ENCODE measurements at places on chromosomes 5 and 9. TPM values are rescaled to one million over a fixed set of nuclear protein-coding genes. Genes with fewer than 3 reads are reported as not detected.

DNA sequence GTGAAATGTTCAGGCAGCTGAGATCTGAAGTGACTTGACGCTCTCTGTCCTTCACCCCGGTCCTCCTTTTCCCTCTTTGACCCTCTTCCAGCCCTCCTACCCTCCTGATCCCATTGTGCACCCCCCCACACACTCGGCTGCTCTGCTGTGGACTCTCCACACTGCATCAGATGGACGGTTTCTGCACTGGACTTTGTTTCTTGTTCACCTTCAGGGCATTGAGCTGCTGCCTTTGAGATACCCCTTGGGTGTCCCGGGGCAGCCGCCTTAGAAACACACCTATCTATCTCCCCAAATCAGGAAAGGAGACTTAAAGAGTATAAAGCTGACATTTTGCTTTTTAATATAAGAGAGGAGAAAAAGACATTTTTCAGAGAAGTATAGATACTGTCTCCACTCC lies 27.5 kb downstream of the AMBP start:
- no peak overlapping the region for H3K4me3 ChIP-seq
- no peaks in the 10 kb centered on the region for H3K4me1 ChIP-seq
- H3K27ac ChIP-seq: no peak overlapping the region

DNA sequence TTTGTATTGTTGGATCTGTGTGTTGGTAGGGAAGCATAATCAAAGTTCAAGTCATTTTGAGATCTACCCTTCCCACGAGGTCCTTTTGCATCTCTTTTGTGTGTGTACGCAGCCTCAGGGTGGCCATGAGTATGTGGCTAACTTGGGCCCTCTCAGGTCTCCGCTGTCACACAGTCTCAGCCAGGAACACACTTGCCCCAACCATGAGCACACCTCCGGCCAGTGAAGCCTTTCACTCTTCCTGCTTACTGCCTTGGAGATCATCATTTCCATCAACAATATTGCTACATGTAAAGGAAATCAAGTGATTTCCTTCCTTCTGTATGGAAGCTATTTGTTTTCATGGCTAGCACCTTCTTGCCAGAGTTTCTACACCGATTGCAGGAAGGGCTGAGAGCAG lies 13.9 kb downstream of the ZNF346 start:
- DNase-seq: no peak
- H3K4me3 ChIP-seq: no peak overlapping the region
- no peaks in the 10 kb centered on the region for H3K27me3 ChIP-seq
- peaks cover 42% of the 10 kb centered on the region for H3K36me3 ChIP-seq
- peaks cover 4% of the 10 kb centered on the region for H3K4me1 ChIP-seq

Gene BHMT2
- total RNA-seq: not detected

Gene MAP1B
- total RNA-seq: 0.03 TPM

GRCh38 chr5:141779503-141779973 lies 97.5 kb upstream of the ARAP3 start:
- H3K4me1 ChIP-seq: no peaks in the 10 kb centered on the region
- H3K27me3 ChIP-seq: no peaks in the 10 kb centered on the region
- no peak overlapping the region for H3K27ac ChIP-seq
- no peak overlapping the region for H3K4me3 ChIP-seq

Gene IL9
- total RNA-seq: not detected

- H3K4me3 ChIP-seq: no peak overlapping the region
- no peaks in the 10 kb centered on the region for H3K36me3 ChIP-seq
- H3K27me3 ChIP-seq: peaks cover 10% of the 10 kb centered on the region
- H3K27ac ChIP-seq: no peak overlapping the region
- DNase-seq: no peak
Observed at GRCh38 chr5:73883646-73884045, 257.6 kb downstream of the ARHGEF28 start.

DNA sequence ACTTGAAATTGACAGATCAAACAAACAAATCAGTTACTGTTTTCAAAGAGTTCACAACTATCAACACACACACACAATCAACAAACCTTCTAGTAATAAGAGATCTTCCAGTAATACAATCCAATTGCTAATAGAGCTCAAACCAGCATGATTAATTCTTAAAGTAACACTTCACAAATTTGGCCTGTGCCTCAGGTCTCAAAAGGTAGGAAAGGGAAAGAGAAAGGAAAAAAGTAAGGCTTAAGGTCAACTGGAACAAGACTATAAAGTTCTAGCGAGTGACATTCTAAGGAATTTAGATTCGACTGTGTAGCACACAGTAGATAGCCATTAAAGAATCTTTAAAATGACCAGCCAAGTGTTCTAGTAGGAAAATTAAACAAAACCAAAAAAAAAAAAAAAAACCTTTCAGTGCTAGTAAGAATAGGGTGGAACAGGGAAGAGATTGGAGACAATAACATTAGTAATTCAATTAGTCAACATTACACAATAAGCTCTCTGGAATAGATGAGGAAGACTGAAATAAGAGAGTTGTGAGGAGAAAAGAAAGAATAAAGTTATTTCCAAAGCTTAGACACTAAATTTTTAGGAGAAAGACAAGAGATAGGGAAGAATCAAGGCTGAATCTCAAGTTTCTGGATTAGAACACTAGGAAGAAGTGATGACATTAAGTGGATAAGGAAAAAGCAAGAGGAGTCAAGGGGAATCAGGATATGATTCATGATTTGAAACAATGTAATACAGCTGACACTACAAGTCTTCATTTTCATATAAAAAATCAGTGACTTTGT lies 86.1 kb downstream of the FBXL17 start:
- DNase-seq: no peak
- no peaks in the 10 kb centered on the region for H3K36me3 ChIP-seq
- no peaks in the 10 kb centered on the region for H3K4me1 ChIP-seq
- no peaks in the 10 kb centered on the region for H3K27me3 ChIP-seq
- H3K4me3 ChIP-seq: no peak overlapping the region

GRCh38 chr5:51651889-51652288 lies 268.6 kb downstream of the ISL1 start:
- H3K27me3 ChIP-seq: no peaks in the 10 kb centered on the region
- no peak for DNase-seq
- no peaks in the 10 kb centered on the region for H3K4me1 ChIP-seq
- no peaks in the 10 kb centered on the region for H3K36me3 ChIP-seq
- no peak overlapping the region for H3K27ac ChIP-seq

GRCh38 chr5:116772806-116773205 lies 198.2 kb upstream of the SEMA6A start:
- H3K4me3 ChIP-seq: no peak overlapping the region
- DNase-seq: no peak
- no peaks in the 10 kb centered on the region for H3K27me3 ChIP-seq
- H3K27ac ChIP-seq: no peak overlapping the region
- H3K36me3 ChIP-seq: no peaks in the 10 kb centered on the region
- no peaks in the 10 kb centered on the region for H3K4me1 ChIP-seq

DNA sequence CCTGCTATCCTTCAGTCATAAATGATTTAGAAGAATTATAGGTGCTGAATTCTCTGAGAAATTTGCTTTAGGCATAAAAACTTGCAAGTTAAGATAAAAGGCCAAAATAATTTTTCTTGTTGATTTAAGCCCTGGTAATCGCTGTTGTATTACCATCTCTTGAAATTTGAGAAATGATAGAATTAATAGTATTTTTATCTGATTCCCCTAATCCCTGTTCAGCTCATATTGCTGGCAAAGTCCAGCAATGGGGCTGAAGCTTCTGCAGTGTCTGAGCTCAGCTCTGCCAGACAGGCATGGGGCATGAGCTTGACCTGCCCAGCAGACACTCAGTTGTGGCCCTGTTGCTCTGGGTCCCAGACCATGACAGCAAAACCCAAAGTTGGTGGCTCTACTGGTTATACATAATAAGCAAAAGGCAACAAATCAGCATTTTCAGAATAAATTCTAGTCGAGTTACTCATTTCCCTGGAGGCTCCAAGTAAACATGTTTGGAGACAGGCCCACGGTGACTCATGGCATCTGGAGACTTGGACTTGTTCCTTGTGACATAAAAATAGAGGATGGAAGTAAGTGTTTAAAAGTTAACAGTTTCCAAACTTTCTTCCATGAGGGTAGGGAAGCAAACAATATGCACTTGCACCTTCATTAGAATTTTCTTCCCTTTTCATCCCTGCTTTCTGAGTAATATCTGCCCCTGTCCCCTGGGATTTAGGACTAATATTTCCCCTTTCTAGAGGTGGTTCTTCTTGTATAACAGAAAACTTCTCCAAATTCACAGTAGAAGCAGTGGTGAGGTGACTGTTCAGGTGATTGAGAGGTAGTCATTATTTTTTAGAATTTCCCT lies 60.2 kb upstream of the SLC2A8 start:
- no peaks in the 10 kb centered on the region for H3K27me3 ChIP-seq
- DNase-seq: no peak
- H3K4me1 ChIP-seq: no peaks in the 10 kb centered on the region
- no peak overlapping the region for H3K4me3 ChIP-seq
- H3K27ac ChIP-seq: no peak overlapping the region
- H3K36me3 ChIP-seq: no peaks in the 10 kb centered on the region

GRCh38 chr9:110742741-110743371 lies 74.3 kb downstream of the MUSK start:
- no peaks in the 10 kb centered on the region for H3K27me3 ChIP-seq
- H3K4me3 ChIP-seq: no peak overlapping the region
- DNase-seq: no peak
- H3K36me3 ChIP-seq: no peaks in the 10 kb centered on the region

Gene GABRA1
- not detected for total RNA-seq

Gene ZNF483
- total RNA-seq: 28.5 TPM

DNA sequence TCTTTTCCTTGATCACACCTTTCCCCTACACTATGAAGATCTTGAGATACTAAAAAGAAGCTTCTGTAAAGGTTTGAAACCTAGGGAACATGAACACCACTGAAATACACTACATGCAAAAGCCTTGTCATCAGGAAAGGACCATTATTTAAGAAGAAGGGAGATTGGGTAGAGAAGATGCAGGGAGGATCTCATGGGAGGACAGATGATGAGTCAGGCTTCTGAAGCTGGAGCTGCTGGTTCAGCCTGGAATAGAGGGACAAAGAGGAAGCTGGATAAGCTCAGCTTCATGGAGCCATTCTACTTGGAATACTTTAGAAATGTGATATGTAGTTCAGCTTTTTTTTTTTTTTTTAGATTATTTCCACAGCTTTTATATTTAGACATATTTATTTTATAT lies 169.8 kb downstream of the MAN2A1 start:
- H3K4me1 ChIP-seq: peaks cover 32% of the 10 kb centered on the region
- peaks cover 44% of the 10 kb centered on the region for H3K36me3 ChIP-seq
- H3K4me3 ChIP-seq: no peak overlapping the region
- no peak overlapping the region for H3K27ac ChIP-seq
- H3K27me3 ChIP-seq: no peaks in the 10 kb centered on the region
- no peak for DNase-seq

DNA sequence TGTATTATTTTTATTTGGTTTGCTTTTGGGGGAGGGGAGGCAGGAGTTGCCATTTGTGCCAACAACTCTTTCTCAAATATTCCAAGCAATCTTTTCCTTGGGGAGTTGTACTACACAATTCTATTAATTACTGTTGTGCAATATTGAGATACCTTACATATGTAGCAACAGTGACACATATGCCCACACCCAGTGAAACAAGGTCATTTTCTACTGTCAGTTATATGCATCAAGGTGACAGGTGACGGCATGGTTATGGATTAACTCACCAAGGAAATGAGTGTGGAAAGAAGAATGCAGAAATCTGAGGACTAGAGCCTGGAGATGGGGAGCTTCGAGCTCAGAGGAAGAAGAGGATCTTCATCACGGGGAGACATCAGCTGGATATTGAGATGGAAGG lies 17.9 kb upstream of the MSMP start:
- H3K4me3 ChIP-seq: no peak overlapping the region
- DNase-seq: no peak
- H3K27me3 ChIP-seq: no peaks in the 10 kb centered on the region
- peaks cover 4% of the 10 kb centered on the region for H3K4me1 ChIP-seq
- H3K36me3 ChIP-seq: peaks cover 13% of the 10 kb centered on the region

DNA sequence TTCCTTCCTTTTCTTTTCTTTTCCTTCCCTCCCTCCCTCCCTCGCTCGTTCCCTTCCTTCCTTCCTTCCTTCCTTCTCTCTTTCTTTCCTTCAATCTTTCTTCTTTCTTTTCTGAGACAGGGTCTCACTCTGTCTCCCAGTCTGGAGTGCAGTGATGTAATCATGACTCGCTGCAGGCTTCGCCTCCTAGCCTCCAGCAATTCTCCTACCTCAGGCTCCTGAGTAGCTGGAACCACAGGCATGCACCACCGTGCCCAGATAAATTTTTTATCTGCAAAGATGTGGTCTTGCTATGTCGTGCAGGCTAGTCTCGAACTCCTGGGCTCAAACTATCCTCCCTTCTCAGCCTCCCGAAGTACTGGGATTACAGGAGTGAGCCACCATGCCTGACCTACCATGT lies 81.4 kb downstream of the SPATA31C2 start:
- H3K4me3 ChIP-seq: no peak overlapping the region
- no peak overlapping the region for H3K27ac ChIP-seq
- H3K27me3 ChIP-seq: no peaks in the 10 kb centered on the region
- H3K4me1 ChIP-seq: no peaks in the 10 kb centered on the region
- H3K36me3 ChIP-seq: no peaks in the 10 kb centered on the region

Gene FBN2
- 0.06 TPM for total RNA-seq

GRCh38 chr5:14178671-14179211 lies 35.6 kb downstream of the TRIO start:
- DNase-seq: no peak
- H3K36me3 ChIP-seq: no peaks in the 10 kb centered on the region
- H3K27me3 ChIP-seq: no peaks in the 10 kb centered on the region
- no peaks in the 10 kb centered on the region for H3K4me1 ChIP-seq

- no peaks in the 10 kb centered on the region for H3K36me3 ChIP-seq
- no peak overlapping the region for H3K4me3 ChIP-seq
- H3K27me3 ChIP-seq: no peaks in the 10 kb centered on the region
- H3K4me1 ChIP-seq: no peaks in the 10 kb centered on the region
- H3K27ac ChIP-seq: no peak overlapping the region
Observed at GRCh38 chr5:19676895-19677294, 311.1 kb downstream of the CDH18 start.

GRCh38 chr5:67887748-67888161 lies 327.8 kb upstream of the PIK3R1 start:
- H3K27ac ChIP-seq: no peak overlapping the region
- H3K4me1 ChIP-seq: no peaks in the 10 kb centered on the region

Gene INSYN2B
- not detected for total RNA-seq

Gene PHAX
- 31.2 TPM for total RNA-seq

Gene ARID3C
- total RNA-seq: 0.34 TPM

- H3K27me3 ChIP-seq: no peaks in the 10 kb centered on the region
- no peak overlapping the region for H3K27ac ChIP-seq
- no peaks in the 10 kb centered on the region for H3K4me1 ChIP-seq
- no peaks in the 10 kb centered on the region for H3K36me3 ChIP-seq
Observed at GRCh38 chr5:107330903-107331302, 339.8 kb downstream of the EFNA5 start.

Gene MYOT
- total RNA-seq: not detected

Gene KCNN2
- not detected for total RNA-seq

Measured in CD4-positive, alpha-beta T cell (primary cell).